Cardiac fibroblast (primary cell): ENCODE measurements at places on chromosomes 2 and 18.

- DNase-seq, result no peak
Measured at GRCh38 chr2:237134321-237135230, 48.9 kb downstream of the COPS8 start.

DNA sequence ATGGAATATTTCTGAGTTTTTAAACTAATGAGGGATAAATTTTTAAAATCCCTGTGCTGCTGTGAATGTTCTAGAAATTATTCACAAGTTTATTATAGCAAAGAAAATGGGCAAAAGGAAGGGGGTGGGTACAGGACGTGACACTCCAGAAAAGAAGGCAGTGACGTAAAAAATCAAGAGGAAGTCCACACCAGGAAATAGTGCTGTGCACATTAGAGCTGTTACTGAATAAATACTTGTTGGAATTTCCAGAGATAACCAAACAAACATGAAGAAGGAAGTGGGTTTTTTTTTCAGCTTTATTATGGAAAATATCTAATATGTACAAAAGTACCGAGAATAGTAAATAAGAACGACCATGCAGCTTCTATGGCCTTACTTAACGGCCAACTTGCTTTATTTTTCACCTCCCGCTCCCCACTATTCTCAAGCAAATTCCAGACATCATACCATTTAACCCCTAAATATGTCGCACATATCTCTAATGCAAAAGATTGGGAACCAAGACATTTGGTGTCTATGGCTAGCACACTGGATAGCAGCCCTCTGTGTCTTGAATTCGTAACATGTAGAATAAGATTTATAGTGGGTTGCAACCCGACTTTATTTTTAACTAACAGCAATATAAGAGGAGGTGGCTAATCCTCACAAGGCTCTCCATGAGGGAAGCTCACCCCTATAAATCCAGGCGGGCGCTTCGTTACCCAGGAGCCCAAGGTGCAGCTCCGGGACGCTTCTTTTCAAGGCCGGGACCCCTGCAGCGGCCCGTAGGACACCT, 580 bp upstream of the NDUFV2 start:
- peak; percentile 86 for DNase-seq

DNA sequence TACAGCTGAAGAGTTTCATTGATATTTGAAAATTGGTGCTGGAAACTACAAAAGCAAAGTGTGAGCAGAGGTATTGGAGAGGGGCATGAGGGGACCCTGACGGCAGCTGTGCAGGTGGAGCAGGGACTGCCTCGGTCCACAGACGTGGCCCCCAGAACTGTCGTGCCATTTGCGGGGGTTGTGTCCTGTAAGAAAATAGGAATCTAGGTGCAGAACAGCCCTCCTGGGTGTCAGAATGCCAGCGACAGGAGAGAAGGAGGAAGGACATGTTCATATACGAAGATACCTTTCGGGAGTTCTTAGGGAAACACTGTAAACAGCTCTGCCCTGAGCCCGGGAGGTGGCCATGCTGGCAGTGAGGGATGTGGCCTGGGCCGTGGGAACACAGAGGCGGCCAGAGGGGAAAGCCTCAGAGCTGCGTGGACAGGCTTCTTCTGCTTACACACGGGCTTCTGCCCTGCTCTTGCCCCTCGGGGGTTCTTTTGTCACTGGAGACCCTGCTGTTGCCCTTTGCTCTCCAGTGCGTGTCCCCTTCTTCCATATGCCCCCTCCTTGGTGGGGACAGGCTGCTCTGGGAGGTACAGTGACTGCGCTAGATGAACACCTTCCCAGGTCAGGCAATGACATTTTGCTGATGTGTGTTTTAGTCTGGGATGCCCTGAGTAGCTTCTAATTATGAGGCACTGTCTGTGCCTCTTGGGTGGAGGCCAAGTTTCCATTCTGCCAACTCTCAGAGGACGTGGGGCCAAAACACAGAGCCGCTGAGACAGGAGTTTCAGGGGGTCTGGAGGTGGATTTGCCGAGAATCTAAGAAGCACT, 81.9 kb upstream of the TXNDC2 start:
- DNase-seq, result peak; percentile 38

- DNase-seq, result no peak
Measured at GRCh38 chr2:241575624-241576292, 17.2 kb downstream of the BOK start.

DNA sequence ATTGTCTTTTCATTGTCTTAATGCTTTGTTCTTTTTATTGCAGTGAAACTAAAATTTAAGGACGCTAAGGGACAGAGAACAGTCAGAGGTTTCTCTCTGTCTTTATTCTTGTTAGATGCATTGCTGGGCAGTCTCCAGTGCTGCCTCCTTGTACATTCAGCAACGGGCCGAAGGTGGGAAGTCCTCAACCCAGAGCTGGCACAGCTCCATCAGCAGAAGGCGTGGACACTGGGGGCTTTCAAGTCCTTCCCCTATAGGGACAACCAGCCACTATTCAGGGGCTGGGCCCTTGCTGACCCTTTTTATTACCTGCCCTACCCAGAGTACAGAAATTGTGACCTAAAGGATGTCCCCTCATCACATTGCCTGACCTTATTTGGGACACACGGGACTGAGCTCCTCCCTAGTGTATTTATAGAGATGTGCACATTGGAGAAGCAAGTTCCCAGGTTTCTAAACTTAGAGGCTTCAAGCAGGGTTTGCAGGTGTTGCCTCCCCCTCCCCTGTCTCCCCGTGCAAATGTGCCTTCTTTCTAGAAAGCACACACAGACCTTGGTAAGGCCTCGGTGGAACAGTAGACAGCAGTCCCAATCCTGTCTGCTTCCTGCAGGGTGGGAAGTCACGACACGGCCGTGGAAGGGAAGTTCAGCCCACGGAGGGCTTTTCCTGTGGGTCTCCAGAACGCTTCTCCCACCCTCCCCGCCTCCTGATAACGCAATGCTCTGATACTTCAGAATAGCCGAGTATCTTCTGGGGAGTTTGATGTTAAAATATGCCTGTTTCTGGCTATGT, 68.2 kb downstream of the ZCCHC2 start:
- DNase-seq, result no peak

DNA sequence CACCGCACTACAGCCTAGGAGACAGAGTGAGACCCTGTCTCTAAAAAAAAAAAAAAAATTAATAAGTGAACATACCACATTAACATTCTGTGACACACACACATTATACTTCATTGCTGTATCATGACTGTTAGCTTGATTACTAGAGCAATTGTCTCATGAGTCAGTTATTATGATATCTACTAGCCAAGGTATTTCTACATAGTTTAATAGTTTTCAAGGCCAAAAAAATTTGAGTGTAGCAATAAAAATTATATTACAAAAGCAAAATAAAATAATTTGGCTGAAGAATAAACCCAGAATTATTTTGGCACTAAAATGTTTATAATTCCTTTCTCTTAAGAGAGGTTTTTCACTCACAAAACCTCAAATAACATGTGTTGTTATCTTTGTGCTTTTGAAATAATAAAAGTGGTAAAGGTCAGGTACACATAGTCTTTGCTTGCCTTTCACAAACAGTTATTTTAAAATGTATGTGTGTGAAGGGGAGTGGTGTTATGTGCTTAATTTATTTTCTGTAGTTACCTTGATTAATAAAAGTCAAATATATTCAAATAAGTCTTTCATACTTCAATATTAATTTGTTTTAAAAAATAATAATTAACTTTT, 136.9 kb upstream of the SPOPL start:
- DNase-seq, result peak; percentile 79

GRCh38 chr2:220162320-220162719, 534.9 kb downstream of the SLC4A3 start:
- DNase-seq, result peak; percentile 41

GRCh38 chr2:65658881-65659280, 226.5 kb upstream of the SPRED2 start:
- DNase-seq, result peak; percentile 10

DNA sequence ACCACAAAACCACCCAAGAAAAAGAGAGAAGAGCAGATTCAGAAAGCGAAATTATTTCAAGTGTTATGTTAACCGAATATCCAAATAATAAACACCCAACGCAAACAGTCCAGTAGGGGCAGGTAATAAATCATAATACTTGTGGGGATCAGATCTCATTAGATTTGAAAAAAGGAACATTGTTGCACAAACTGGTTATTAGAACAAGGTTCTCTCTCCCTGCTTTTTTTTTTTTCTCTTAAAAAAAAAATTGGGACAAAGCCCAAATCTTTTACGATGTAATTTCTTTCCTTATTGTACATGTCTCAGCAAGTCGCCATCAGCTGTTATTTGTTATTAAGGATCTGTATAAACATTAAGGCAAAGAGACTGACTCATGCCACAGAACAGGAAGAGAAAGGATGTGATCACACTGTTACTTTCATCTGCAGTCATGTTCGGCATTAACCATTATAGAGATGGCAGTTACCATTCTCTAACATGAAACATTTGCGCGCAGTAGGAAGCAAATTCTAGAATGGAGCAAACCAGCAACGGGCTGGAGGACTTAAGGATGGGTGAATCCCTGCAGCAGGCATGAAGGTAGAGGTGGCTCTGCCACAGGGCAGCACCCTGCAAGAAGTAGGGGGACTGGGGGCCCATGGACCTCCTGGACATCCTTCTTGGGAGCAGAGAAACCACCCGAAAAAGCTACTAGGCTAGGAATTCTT, 42.0 kb downstream of the EPHA4 start:
- peak; percentile 40 for DNase-seq

DNA sequence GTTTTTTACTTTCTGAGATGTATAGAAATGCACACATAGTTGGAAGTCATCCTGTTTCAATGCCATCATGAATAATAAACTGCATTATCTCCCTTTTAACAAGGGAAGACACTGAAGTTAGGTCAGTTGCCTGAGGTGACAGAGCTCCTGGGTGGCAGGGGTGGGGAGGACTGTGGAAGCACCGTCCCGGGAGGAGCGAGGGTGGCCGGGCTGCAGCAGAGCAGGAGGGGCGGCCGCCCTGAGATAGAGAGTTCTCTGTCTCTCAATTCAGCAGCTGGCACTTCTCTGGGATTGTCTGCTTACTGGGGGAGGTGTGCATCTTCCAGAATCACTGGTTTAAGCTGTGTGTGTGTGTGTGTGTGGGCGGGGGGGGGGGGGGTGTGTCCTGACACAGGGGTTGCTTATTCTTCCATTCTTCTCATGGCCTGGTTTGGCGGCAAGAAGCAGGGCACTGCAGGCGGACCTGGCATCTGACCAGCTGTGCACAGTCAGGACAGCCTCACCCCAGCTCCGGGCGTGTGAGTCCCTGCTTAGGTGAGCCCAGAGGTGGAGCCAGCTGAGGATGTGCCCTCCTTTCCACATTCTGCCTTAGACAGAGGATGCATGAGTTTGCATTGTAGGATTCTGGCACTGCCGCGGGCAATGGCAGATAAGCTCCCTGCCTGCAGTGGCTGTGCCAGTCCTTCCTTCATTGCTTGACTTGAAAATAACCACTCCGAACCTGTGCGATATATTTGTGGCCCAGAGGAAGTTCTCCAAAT, 40.4 kb downstream of the VWA3B start:
- no peak for DNase-seq

- no peak for DNase-seq
Measured at GRCh38 chr2:235745597-235745996, 251.8 kb downstream of the AGAP1 start.

GRCh38 chr2:9163306-9164111, 43.1 kb upstream of the ASAP2 start:
- peak; percentile 54 for DNase-seq

- no peak for DNase-seq
Measured at GRCh38 chr2:42752816-42753813, 10.8 kb downstream of the OXER1 start.

DNA sequence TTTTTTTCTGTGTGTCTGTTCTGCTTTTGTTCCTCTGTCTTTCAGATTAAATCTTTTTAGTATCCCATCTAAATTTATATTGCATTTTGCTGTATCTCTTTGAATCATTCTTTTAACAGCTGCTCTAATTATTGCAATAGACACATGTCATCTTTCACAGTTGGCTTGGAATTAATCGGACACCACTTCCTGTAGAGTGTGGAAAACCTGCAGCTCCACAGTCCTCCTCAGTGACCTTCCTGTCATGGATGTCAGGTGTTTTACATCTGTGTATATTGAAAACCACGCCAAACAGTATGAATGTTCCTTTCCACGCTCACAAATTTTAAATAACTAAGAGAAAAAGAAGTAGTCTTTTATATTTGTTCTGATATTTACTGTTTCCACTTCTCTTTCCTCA, 135.3 kb downstream of the PXDN start:
- DNase-seq, result no peak

- no peak for DNase-seq
Measured at GRCh38 chr2:83578405-83578804, 880.7 kb downstream of the SUCLG1 start.

DNA sequence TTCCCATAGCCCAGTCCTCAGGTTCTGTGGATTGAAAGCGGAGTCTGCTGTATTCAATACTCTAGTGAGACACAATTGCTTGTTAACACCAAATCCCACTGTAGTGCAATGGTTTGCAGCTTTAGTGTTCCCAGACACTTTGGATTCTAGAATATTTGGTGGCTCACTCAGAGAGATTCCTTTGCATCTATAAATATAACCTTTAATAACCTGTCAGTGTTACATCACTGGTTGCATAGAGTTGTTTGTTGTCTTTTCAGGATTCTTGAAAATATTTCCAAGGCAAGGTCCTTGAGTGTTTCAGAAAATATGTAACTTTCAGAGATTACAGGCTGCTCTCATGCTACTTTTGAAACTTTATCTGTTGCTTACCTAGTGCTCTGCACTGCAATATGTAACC, 157.5 kb downstream of the ZEB2 start:
- DNase-seq, result peak; percentile 59

GRCh38 chr18:55300421-55300935, 287.5 kb downstream of the TCF4 start:
- DNase-seq, result no peak

GRCh38 chr2:121367246-121367900, 82.4 kb upstream of the TFCP2L1 start:
- DNase-seq, result no peak

- no peak for DNase-seq
Measured at GRCh38 chr2:795531-796041, 118.4 kb upstream of the TMEM18 start.

DNA sequence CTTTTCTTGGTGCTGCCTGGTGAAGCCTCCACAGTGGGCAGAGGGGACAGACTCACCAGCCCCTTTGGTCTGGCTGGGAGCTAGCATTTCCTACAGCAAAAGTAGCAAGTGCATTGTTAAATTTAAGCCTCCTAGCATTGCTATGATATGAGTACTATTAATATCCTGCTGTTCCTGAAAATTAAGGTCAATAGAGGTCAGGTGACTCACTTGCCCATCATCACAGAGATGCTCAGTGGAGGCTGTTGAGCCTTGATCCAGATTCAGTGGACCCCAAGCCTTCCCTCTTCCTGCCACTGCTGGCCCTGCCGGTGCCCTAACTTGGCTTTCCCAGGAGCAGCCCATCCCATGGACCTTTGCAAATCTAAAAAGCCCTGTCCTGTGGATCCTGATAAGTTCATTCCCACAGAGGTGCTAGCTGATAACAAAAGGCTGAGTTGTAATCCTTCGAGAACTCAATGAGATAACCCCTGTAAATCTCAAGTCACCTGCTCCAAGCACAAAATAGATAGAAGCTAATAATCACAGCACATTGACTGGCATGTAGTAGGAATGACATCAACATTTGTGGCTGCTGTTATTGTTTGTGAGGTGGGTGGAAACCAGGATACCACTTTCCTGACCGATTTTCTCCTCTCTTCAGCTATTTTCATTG, 84.4 kb downstream of the THNSL2 start:
- no peak for DNase-seq

GRCh38 chr18:59265246-59265973, 7.8 kb downstream of the RAX start:
- no peak for DNase-seq

- no peak for DNase-seq
Measured at GRCh38 chr2:235151152-235151551, 199.3 kb downstream of the SH3BP4 start.
